ENCODE measurements at places on chromosomes 1 and 21. TPM values are rescaled to one million over a fixed set of nuclear protein-coding genes. Genes with fewer than 3 reads are reported as not detected.

The IGSF5 gene
- polyA plus RNA-seq: 0.10 TPM

The C1orf74 gene
- 1.4 TPM for polyA plus RNA-seq

The GPR3 gene
- polyA plus RNA-seq: 1.8 TPM

DNA sequence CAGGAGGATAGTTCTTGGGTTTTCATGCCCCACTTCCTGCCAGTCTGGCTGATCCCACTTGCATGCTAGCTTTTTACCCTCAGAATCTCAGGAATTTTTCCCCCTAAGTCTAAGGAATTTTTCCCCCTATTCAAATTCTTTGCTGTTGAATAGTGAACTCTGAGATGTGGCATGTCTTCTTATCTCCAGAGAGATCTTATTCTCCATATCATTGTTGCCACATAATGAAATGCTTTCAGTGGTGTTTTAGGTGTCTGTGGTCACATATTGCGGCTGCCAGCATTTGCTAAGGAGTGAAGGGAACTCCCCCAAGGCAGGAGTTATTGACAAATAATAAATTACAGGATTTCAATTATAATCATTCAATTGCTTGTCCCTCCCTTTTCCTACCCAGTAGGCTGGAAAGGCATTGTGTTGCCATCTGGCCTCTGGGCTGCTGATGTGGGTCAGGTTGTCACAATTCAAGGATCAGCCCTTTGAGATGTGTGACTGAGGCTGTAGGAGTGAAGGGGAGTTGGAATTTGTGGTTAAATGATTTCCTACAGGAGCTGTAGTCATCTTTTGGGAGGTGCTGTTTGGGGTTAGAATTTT is 3.9 kb upstream of the FLG start:
- DNase-seq: no peak

- no peak for DNase-seq
Observed at GRCh38 chr1:89754518-89754917, 66.3 kb upstream of the LRRC8D start.

DNA sequence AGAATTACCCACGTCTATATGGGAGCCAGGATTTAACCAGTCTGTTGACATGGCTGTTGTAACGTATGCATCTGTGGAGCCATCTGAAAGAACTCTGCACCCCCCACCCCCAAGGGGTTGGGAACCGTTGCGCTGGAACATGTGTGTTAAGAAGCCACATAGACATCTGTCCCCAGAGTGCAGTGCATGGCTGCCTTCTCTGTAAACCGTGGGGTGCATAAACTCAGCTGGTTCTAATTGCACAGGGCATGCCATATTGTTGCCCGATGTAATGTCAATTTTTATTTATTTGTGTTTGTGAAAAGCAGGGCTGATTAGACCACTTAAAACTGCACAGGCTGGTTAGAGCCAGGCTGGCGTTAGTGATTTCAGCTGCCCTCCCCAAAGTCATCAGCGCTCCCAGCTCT is 70.1 kb upstream of the ROR1 start:
- no peak for DNase-seq

DNA sequence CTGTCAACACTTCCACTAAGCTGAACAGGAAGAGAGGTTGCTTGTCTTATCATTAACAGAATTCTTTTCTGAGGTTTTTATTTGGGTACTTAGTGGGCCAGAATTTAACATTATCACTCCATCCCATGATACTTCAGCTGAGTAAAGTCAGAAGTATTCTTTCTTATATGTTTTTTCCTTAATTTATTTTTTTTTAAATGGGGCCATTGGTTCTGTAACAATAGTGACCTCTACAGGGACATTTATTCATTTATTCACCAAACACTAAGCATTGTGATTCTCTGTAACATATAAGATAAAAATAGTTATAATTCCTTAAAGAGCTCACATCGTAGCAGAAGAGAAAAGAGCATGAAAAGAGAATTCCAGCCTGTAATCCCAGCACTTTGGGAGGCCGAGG is 9.8 kb downstream of the GREM2 start:
- DNase-seq: no peak

- no peak for DNase-seq
Observed at GRCh38 chr1:192159781-192160180, 1.5 kb downstream of the RGS18 start.

- DNase-seq: no peak
Observed at GRCh38 chr1:7707527-7707926, 63.6 kb upstream of the VAMP3 start.

DNA sequence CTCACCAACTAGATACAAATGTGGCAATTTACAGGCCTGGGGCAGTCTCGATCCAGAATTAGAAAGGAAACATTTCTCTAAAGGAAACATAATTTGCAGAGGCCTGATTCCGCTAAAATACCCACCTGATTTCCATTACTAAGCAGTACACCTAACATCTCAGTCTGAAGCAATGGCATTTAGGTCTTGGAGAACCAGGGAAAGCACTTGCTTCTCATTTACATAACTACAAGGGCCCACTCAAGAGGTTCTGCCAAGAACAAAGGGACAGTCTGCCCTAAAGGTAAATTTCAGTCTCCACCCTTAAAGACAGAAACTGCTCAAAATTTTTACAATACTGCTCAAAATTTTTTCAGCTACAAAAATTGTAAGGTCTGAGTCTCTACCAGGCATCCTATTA is 123.7 kb upstream of the GJB5 start:
- DNase-seq: no peak

DNA sequence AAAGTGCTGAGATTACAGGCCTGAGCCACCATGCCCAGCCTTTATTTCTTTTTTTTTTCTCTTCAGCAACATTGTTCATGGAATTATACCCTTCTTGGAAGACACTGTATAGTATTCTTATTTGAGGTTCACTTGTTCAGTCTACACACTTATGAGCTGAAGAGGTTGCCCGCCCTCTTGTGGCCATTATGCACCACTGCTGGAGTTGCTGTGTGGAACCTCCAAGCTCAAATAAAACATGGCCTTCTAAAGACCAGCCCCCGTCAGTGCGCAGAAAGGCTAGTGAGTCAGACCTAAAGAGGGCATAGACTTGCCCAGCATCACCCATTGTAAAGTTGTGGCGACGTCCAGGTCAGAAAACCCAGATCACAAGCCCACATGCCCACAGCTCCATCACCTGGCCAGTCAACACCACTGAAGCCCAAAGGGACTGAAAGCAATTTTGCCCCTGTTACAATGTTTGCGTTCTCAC is 20.4 kb downstream of the LURAP1 start:
- DNase-seq: peak; percentile 59

- peak; percentile 43 for DNase-seq
Observed at GRCh38 chr1:221478050-221478949, 263.6 kb downstream of the DUSP10 start.

DNA sequence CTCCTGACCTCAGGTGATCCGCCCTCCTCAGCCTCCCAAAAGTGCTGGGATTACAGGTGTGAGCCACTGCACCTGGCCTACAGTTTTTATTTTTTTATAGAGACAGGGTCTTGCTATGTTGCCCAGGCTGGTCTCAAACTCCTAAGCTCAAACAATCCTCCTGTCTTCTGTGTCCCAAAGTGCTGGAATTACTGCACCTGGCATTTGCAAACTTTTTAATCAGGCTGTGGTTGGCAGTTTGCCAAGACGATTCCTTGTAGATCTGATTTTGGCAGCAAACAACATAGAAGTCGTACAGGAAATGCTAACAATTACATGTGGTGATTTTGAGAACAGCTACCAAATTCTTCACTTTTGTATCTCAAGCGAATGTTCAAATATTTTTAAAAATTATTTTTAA is 10.1 kb downstream of the RBP7 start:
- no peak for DNase-seq

DNA sequence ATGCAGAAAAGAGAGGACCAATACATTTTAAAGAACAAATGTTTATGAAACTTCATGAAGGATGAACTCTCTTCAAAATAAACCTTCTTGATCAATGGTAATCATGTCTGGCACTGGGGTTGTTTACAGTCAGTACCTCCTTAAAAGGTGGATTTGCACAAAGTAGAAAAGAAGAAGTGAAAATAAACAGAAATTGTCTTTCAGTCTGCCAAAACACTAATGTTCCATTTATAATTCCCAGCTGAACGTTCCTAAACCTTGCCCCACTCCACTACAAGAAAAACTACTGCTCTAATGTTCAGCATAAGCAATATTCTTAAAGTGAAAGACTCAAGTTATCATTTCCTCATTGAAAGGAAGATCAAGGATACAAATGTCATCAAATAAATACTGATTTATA is 86.2 kb downstream of the EIF4G3 start:
- DNase-seq: no peak

The SFN gene
- polyA plus RNA-seq: 23.5 TPM

The TRNAU1AP gene
- 21.8 TPM for polyA plus RNA-seq

DNA sequence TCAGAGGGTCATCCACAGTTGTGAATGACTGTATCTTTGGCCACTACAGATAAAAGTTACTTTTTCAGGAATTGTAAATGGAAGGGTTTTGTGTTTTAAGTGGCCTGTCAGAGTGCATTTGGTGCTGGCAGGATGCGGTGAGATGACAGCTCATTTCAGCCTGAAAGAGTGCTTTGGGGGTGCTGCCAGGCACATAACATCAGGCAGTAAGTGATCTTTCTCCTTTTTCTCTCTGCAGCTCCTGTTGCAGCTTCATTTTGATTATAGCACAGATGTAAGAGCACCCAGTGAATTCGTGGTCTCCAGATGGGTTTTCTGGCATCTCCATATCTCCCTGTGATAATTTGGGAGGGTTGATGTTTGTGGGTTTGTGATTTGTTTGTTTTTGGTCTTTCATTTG is 14.8 kb upstream of the FAM163A start:
- DNase-seq: no peak

- no peak for DNase-seq
Observed at GRCh38 chr1:52834798-52835197, 7.8 kb upstream of the ZYG11A start.

- DNase-seq: no peak
Observed at GRCh38 chr1:214261206-214262123, 19.5 kb upstream of the SMYD2 start.

The SYCP1 gene
- polyA plus RNA-seq: not detected

The RAP1GAP gene
- 2.1 TPM for polyA plus RNA-seq

DNA sequence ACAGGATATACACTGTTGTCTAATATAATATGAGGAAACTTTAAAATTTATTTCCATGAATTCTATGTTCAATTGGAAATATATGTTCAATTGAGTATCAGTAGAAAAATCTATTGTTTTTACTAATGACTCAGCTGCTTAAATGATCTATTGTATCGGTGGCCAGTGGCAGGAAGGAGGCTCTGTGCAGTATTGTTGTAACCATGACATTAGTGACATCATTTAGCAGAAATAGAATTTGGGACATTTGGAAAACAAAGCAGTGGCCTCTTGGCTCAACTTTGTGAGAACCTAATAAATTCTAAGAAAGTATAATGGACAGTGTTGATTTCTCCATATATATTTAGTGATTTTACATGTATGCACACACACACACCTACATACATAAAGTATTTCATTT is 257.4 kb downstream of the PDE4B start:
- no peak for DNase-seq

The ESRRG gene
- 0.90 TPM for polyA plus RNA-seq

DNA sequence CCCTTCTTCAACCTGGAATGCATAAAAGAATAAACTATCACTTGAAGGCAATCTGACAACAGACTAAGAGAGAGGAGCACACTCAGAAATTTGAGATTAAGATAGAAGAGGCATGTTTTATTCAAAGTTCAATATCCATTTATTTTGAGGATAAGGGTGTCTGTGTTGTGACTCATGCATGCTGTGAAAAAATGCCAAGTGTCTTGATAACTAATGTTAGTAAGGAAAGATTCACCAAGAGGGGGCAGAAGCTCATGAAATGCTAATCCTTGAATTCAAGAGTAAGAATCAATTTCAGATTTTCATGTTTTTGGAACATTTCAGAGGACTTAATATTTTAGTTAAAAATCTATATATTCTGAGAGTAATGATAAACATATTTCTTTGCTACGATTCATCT is 94.0 kb downstream of the IFI44 start:
- DNase-seq: no peak

GRCh38 chr21:24420689-24421088 is 1186.6 kb downstream of the MRPL39 start:
- no peak for DNase-seq

- no peak for DNase-seq
Observed at GRCh38 chr1:71156590-71156989, 75.8 kb upstream of the ZRANB2 start.

DNA sequence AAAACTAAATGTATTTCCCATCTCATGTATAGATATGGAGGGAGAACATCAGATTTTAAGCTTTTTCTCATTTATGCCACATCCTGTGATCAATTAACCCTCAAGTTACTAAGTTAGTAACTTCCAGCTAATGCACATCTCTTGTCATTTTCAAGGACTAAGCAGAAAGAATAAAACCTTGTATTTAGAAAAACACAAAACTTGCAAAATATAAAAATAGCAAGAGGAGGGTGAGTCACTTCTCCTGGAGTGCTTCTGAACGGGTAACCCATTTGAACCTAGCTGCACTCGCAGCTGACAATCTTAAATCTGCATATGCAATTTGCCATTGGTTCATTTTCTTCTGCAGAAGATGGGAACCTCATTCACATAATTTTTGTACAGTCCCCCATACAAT is 500.5 kb downstream of the SETD4 start:
- DNase-seq: no peak

DNA sequence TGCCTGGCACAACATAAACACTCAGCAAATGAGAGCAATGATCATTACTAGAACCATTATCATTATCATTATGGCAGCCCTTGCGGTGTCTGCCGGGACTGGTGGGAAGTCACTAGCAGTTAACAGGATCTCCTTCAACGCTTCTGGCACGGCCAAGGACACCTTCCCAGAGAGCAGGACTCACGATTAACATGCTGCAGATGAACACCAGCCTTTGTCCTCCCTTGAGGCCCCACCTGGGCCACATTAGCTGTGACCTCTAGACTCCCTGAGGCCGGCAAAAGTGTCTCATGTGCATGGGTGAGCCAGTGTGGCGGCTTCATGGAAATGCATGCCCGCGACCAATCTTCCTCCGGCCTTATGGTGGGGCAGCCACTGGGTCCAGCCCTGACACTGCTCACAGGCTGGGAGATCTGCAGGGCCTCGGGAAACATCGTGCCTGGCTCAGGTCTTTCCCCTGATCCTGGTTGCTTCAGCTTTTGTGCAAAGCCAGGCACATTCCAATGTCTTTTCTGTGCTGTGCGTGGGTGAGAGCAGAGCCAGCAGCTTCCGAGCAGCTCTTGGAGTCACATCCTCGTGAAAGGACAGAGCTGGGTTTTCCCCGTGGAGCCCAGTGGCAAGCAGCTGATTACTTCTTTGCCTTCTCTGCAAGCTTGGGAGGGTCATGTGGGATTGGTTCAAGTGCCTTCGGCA is 107.3 kb downstream of the HMGB4 start:
- DNase-seq: no peak

DNA sequence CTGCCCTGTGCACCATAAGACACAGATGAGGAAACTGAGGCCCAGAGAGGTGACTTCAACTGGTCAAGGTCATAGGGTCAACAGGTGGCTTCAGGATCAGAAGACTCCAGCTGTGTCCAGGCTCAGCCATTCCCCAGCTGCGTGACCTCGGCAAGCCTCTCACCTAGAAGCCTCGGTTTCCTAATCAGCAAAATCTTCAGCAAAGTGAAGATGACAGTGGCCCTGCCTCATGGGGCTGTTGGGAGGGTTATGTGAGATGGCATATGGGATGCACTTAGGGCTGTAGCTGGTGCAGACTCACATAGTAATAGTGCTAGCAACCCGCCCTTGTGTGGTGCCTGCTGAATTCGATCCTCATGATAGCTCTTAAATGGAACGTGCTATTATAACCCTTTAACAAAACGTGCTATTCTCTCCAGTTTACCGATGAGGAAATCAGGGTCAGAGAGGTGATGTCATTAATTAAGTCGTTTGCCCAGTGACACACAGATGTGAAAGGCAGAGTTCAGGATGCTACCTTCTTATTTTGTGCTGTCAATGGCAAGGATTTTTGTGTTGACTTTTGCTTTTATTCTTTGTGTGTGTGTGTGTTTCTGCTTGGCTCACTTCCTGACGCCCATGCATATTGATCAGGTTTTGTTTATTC is 472.9 kb downstream of the MATN1 start:
- DNase-seq: no peak

The CAPN8 gene
- polyA plus RNA-seq: 11.9 TPM

All from urinary bladder (tissue), 4 donors.